A673 (cell line): ENCODE measurements at places on chromosomes 5 and 9.

DNA sequence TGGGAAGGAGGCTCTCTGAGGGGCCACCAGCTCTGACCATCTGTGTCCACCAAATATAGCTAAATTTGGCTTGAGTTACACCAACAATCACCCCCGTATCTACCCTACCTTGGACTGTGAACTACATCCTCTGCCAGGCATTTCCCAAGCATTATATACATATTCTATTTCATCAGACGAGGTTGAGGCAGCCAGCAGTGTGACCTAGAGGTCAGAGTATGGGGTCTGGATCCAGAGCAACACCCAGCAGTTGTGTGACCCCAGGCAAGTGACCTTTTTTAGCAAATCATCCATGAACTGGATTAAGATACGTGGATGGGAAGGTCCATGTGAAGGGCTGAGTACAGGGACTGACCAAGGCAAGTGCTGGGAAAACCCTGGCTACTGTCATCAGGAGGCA lies 180.6 kb downstream of the HSPA4 start:
- no peak for DNase-seq

GRCh38 chr9:71721855-71722254 lies 46.5 kb downstream of the CEMIP2 start:
- no peak for DNase-seq

DNA sequence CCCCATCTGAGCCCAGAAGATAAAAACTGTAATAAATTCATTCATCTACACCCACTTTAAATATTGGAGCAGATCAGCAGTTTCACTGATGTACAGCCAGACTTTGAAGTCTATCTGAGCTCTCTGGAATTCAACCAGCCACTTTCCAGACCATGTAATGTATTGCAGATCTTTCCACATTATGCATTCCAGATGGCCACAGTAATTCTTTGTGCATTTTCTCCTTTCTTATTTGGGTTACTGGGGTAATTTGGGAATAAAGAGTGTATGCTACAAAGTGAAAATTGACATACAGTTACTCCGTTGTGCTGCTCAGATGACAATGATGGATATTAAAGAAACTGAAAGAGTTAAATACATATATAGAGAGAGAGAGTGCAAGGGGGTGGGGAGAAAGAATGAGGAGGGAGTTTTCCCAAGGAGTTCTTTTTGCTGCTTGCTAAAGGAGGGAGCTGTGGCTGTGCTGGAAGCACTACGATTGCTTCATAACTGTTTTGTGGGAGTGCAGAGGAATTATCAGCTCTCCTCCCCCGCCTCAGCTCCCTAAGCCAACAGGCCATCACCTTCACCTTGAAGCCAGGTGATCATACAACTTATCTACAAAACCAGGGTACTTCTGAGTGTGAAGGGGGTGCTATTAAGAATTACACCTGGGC lies 152.8 kb downstream of the GAS1 start:
- DNase-seq: peak; percentile 46

GRCh38 chr9:3823842-3824475 lies 298.2 kb upstream of the RFX3 start:
- peak; percentile 56 for DNase-seq

DNA sequence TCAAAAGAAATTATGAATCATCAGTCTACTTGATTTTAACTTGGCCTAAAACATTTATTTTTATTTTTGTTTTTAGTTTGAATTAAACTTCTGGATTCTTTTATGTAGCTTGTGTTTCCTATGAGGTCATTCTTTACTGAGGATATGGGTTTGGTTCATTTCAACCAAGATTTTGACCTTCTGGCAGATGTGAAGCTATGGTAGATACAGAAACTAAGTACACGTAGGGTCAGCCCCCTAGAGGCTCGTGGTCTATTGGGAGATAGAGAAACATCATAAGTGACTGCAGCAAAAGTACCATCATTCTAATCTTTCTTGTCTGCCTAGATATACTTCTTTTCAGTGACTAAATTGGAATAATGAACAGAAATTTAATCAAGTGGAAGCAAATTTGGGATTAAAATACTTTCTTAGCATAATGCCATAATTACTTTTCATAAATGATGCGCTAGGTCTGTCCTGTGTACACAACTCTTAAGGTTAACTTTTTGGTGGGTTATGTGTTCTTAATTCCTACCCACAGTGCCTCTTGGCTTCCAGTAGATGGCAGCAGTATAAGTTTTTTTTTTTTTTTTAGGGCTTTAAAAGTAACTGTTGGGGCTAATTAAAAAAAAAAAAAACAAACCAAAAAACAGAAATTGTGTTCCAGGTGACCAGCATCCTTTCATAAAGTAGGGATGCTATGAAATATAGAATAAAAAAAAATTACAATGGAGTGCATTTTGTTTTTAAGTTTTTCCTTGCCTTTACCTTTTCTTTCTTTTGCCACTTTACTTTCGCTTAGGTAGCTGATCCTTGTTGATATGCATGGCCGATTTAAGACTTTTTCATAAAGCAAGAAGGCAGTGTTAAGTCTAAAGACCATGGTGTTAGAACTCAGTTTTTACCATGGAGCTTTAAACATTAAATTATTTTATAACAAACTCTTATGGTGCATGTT lies 49.9 kb downstream of the LRRTM2 start:
- DNase-seq: peak; percentile 31

DNA sequence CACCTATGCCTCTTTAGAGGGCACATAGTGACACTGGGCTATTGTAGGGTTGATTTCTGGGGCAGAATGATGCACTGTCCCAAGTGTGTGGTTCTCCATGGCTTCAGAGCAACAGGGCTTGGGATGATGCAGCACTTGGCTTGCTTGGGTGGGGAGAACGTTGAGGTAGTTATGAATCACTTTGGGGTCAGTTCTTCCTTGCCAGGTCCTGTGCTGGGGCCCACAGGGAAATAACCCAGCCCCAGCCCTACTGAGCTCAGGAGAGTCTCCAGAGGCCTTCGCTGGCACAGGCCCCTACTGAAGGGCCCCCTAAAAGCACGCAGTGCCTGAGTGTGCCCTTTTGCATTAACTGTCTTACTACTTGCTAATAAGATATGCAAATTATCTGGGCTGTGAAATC lies 24.2 kb downstream of the JADE2 start:
- no peak for DNase-seq

GRCh38 chr9:70073193-70073592 lies 29.5 kb downstream of the MAMDC2 start:
- no peak for DNase-seq

DNA sequence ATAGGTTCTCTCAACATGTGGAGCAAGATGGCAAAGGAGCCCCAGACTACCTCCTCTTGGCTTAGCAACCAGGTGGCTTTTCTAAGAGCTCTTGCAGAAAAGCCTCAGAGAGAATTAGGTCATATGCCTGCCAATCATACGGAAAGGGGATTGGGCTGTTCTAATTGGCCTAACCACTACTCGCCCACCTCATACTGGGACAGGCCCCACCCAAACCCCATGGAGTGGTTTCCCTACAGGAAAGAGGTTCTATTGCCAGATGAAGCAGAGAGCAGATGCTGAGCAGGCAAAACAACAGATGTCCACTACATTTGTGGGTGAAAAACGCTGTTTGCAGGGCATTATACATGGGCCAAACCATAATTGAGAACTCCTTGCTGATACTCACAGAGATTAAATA lies 29.0 kb downstream of the ABLIM3 start:
- no peak for DNase-seq

DNA sequence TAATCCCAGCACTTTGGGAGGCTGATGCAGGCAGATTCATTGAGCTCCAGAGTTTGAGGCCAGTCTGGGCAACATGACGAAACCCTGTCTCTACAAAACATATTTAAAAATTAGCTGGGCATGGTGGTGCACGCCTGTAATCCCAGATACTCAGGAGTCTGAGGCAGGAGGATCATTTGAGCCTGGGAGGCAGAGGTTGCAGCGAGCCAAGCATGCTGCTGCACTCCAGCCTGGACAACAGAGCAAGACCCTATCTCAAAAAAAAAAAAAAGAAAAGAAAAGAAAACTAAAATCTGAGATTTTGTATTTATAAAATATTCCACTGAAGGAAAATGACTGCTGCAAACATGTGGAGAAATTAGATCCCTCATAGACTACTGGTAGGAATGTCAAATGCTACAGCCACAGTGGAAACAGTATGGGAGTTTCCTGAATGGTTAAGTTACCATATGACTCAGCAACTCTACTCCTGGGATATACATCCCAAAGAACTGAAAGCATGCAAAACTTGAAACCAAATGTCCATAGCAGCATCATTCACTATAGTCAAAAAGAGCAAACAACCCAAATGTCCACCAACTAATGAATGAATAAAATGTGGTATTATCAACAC lies 106.1 kb downstream of the UBAP2 start:
- peak; percentile 60 for DNase-seq

- no peak for DNase-seq
Observed at GRCh38 chr5:87997662-87998061, 271.0 kb downstream of the TMEM161B start.

GRCh38 chr5:36385495-36385894 lies 83.8 kb upstream of the RANBP3L start:
- DNase-seq: no peak

DNA sequence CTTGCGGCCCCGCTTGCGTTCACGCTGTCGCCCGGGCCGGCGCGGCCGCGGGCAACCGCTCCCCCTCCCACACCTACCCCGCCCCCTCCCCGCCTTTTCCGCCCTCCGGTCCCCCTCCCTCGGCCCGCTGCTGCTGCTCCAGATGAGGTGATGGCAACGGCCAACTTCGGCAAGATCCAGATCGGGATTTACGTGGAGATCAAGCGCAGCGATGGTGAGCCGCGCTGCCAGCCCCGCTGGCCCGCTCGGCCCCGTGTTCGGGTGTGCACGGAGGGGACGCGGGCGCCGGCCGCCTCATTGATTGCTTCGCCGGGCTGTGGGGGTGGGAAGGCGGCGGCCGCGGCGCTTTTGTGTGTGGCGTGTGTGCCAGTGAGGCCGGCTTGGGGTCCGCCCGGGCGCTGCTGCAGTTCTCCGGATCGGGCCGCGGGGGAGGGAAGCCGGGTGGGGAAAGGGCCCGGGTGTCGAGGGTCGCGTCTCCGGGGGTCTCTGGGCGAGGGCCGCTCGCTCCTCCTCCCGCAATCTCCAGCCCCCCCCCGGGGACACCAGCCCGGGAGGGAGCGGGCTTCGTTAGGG lies 403 bp downstream of the KIF2A start:
- DNase-seq: no peak

GRCh38 chr5:171863935-171864334 lies 78.3 kb downstream of the SMIM23 start:
- DNase-seq: no peak

- DNase-seq: no peak
Observed at GRCh38 chr5:147554261-147554817, 44.5 kb upstream of the DPYSL3 start.

DNA sequence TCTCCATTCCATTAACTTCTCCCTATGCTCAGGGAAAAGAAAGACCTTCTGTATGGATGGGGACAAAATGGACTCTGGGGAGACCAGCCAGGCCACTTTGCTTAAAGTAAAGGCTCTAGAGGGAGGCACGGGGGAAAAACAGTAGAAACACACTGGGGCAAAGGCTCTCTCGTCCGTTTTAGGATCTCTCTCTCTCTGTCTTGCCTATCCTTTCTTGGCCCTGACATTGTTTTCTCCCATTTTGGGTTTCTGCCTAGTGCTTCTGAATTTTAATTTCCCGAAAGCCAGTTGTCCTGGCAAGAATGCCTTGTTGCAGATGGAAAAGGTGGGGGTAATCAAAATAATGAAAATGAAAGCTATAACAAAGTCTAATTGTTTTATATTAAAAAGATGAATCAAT lies 28.2 kb downstream of the NMUR2 start:
- DNase-seq: no peak

GRCh38 chr9:107155244-107155817 lies 127.7 kb upstream of the RAD23B start:
- no peak for DNase-seq

GRCh38 chr9:97128919-97129318 lies 90.0 kb upstream of the CTSV start:
- DNase-seq: no peak

DNA sequence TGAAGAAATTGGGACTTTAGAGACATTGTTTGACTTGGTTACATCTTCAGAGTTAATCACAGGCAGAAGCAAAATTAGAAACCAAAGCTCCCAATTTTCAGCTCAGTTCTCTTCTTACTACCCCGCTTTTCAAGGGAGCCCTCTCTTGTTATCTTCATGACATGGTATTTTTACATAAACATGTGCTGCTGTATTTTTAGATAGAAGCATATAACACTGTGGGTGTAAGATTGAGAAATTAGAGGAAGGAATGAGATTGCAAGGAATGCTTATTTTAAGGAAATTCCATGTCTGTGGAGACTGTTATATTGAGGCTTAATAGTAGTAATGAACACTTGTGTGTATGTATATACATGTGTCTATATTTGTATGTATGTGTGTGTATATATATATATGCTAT lies 401.6 kb downstream of the TMEM232 start:
- DNase-seq: no peak

DNA sequence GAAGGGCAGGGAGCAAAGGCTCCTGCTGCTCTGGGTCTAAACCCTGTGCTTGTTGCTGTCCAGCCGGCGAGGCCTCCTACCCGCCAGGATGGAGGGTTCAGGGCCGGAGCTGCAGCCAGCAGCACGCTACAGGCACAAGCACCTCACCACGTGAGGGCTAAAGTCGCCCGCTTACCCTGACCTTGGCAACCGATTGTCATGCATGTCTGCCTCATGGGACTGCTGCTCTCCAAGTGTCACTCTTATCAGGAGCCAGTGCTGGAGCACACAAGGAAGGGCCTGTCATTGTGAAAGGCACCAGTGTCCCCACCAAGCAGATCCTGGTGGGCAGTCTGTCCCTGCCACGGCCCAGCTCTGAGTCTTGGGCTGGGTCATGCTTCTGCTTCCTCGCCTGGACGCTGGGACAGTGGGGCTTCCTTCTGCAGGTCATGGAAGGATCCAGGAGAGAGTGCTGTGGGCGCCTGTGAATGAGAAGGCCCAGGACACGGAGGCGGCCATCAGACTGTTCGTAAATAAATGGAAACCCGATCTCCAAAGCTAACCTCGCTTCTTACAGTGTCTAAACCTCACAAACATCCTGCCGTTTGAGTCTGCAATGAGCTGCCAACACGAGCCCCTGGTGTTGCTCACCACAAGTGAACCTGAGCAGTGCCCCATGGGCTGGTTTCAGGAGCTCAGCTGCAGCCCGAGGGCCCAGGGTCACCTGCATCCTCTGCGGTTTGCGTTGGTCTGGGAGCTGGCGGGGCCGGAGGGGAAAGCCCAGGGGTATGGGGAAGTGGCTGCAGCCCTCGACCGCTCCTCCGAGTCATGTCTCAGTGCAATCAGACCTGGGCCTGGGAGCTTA lies 58.2 kb upstream of the RXRA start:
- no peak for DNase-seq

- no peak for DNase-seq
Observed at GRCh38 chr5:59002162-59002825, 419.4 kb downstream of the RAB3C start.

- peak; percentile 19 for DNase-seq
Observed at GRCh38 chr5:74054139-74054538, 428.1 kb downstream of the ARHGEF28 start.
